ENCODE measurements at places on chromosomes 3 and 15.

- peak; percentile 9 for DNase-seq
Observed at GRCh38 chr3:152574461-152575079, 260.4 kb upstream of the P2RY1 start.

GRCh38 chr3:147493666-147494065 is 84.5 kb downstream of the ZIC1 start:
- DNase-seq, result no peak

DNA sequence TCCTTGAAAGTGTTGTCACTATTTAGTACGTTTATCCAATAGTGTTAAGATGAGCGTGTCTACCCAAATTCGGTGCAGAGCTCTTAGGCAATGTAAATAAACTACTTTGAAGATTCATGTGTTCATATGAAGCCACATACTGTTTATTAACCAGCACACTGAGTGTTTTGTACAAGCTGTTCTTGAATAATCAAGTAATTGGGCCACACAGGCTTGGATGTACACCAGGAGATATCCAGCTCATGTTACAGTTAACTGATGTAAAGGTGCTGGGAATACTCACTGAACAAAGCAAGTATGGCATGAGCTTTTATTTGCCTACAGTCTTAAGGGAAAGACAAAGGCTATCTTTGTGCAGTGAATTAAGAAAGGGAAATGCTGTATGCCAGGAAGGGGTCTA is 632 bp upstream of the DHX36 start:
- no peak for DNase-seq

DNA sequence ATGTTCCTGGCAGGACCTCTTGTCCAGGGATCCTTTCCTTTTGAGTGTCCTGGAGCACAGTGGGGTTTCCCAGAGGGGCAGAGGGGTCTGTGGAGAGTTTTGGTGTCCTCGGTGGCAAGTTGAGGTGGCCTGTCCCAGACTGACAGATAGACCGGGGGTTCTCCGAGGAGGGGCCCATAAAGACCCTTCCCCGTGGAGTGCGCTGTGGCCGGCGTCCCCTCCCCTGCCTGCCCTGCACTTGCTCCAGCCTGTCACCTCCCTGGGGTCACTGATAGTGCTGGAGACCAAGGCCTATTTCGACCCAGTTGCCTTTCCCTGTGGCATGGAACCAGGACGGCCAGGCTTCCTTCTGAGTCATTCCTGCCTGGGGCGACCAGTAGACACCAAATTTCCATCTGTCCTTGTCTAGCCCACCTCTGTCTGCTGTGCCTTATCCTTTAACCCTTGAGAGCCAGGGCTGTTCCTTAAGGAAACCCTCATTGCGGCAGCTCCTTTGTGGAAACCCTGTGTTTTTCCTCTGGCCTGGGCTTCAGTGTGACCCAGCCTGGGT is 2.9 kb downstream of the MUC4 start:
- no peak for DNase-seq

DNA sequence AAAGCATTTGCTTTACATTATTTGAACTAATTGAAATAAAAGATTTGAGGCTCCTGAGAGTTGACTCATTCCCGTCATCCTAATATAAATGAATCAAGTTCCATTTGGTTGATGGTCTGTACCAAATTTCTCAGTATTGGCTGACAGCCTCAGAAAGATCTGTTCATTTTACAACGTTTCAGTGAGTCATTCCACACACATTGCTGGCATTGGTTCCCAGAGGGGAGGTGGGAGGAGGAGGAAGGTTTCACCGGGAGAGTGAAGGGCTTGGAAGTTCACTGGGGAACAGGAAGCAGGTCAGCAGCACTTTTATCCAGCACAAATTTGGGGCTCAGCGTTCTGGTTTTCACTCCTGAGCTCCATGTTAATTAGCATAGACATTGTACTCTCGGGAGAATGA is 176.7 kb upstream of the CADPS start:
- DNase-seq, result peak; percentile 30

GRCh38 chr3:28268989-28269388 is 27.6 kb downstream of the CMC1 start:
- no peak for DNase-seq

GRCh38 chr3:34109846-34110245 is 311.4 kb downstream of the PDCD6IP start:
- no peak for DNase-seq

DNA sequence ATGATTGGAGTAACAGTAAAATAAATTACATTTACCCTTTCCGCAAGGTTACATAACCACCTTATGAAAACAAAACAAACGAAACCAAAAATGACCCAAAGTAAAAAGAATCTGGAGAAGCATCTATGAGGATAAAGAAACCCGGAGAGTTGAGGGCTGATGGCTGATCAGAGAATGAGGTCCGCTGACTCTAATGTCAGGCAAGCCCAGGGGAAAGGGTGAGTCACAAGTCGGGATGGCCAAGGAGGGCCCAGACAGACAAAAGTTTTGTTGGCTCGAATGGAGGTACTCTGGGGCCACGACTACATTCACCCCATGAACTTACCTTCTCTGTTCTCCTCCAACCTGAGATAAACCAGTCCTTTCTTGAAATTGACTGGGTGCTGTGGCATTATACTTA is 95.7 kb downstream of the RORA start:
- DNase-seq, result no peak

DNA sequence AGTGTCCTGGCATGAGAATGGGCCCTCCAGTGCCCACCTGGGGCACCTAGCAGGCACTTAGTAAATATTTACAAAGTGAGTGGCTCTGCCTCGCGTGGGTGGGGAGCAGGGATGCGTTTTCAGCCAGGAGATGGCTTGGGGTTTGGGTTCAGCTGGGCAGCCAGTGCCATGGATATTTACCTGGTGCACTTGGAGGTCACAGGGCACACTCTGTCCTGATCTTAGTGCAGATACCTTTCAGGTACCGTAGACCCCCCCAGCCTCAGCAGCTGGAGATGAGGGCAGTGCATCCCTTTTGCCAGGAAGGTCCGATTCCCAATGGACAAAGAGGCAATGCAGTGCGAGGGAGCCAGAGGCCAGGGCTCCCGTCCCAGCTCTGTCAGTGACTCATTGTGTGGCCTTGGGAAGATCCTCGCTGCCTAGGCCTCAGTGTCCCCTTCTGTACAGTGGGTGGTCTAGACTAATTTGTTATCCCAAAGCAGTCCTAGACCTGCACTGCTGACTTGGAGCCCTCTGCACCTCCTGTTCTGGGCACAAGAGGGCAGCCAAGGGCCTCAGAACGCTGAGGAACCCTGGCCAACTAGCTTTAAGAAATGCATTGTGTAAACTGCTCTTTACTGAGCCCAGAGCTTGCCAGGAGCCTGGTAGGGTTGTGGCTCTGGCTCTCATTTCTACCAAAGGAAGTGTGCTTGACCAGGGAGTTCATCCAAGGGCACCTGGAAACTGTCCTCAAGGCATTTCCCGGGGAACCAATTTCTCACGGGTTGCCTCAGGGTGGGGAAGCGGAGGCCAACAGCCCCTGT is 16.0 kb downstream of the HDAC11 start:
- peak; percentile 47 for DNase-seq

GRCh38 chr3:175357758-175358157 is 498.6 kb downstream of the NAALADL2 start:
- no peak for DNase-seq

- no peak for DNase-seq
Observed at GRCh38 chr3:101858464-101859030, 9.2 kb downstream of the NFKBIZ start.

DNA sequence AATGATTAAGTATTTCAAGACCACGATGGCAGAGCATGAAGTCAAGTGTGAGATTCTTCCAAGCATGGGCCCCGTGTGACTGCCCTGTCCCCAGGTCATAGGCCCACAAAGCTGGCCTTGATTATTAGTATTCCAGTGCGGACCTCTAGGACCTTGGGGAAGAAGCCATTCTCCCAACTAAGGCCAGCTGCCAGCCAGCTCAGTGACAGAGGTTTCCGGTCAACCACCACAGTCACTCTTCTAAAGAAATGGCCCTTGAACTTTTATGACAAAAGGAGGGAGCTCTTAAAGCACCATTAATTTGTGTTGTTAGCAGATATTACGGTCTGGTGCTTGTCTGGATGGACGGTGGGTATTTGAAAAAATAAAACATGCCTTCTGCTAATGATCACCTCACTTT is 28.0 kb downstream of the FAM3D start:
- no peak for DNase-seq

DNA sequence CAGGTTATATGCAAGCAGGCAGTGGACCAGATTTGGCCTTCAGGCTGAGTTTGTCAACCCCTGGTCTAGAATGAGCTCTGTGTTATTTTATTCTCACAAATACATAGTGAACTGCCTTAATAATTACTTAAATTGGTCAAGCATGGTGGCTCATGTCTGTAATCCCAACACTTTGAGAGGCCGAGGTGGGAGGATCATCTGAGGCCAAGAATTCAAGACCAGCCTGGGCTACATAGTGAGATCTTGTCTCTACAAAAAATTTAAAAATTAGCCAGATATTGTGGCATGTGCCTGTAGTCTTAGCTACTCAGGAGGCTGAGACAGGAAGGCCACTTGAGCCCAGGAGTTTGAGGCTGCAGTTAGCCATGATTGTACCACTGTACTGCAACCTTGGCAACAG is 15.0 kb downstream of the PLS1 start:
- DNase-seq, result no peak

GRCh38 chr3:31129241-31129640 is 234.8 kb upstream of the GADL1 start:
- DNase-seq, result no peak

DNA sequence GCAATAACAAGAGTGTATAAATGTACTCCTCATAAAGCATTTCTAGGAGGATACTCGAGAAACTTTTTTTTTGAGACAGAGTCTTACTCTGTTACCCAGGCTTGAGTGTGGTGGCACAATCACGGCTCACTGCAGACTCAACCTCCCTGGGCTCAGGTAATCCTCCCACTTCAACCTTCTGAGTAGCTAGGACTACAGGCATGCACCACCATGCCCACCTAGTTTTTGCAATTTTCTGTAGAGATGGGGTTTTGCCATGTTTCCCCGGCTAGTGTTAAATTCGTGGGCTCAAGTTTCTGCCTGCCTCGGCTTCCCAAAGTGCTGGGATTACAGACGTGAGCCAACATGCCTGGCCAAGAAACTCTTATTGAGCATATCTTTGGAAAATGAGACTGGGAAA is 59.1 kb upstream of the PHLDB2 start:
- no peak for DNase-seq

GRCh38 chr3:143643905-143644304 is 204.4 kb downstream of the SLC9A9 start:
- DNase-seq, result no peak

DNA sequence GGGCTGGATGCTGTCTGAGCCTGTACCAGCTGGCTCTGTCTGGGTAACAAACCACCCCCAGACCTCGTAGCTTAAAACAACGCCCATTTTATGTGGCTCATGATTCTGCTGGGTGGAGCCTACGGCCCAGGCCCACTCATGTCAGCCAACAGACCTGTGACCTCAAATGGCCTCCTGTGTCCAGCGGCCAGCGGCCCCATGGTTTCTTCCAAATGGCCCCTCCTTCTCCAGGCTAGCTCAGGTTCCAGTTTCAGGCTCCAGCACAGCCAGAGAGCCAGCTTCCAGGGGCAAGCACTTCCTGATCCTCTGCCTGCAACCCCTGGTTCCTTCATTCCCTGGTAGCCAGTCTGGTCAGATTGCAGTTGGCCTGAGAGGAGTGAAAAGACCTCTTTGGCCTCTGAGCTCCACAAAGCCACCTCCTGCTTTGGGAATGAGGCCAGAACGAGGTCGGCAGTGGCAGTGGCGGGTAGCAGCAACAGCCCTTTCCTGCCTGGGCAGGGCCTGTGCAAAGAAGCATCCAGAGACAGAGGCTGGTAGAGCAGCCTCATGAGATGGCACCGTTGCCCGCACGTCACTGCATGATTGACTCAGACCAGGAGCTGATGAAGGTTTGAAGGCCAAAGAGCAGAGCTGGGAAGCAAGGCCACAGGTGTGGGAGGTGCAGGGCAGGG is 21.0 kb upstream of the PLXNA1 start:
- DNase-seq, result no peak

- DNase-seq, result no peak
Observed at GRCh38 chr15:46872981-46873330, 844.3 kb upstream of the SEMA6D start.

- no peak for DNase-seq
Observed at GRCh38 chr15:43932907-43933306, 106.1 kb downstream of the WDR76 start.

- no peak for DNase-seq
Observed at GRCh38 chr3:43156812-43157455, 51.1 kb upstream of the POMGNT2 start.

- peak; percentile 2 for DNase-seq
Observed at GRCh38 chr3:165768680-165769079, 68.5 kb downstream of the BCHE start.

DNA sequence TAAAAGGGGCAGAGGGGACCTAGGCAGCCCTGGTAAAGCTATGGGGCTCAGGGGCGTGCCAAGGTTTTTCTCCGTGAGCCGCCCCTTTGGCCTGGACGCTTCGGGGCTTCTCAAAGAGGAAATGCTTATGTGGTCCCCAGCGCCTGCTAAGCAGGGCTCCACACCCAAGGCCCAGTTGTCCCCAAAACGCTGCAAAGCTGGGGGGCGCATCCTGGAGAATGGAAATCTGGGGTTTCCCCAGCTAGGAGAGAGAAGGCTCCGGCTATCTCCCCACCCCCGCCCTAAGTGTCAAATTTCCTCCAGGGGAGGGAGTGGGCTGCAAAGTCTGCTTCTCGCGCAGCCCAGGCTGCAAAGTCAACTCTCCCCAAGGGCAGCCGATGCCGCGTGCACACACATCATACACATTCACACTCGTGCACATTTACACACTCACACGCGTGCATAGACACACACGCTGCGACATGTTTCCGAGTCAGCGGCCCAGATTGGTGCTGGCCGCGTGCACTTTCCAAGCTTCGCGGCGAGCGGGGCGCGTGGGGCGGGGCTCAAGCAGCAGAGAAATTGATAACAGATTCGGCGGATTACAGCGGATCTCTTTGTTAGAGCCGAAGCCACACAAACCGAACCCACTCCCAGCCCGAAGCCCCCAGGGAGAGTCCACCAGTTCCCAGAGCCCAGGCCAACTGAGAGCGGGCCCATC is 4.5 kb downstream of the WNT5A start:
- DNase-seq, result no peak

GRCh38 chr3:134809427-134810051 is 14.5 kb downstream of the EPHB1 start:
- DNase-seq, result no peak

GRCh38 chr15:69737916-69738315 is 285.3 kb downstream of the RPLP1 start:
- no peak for DNase-seq

DNA sequence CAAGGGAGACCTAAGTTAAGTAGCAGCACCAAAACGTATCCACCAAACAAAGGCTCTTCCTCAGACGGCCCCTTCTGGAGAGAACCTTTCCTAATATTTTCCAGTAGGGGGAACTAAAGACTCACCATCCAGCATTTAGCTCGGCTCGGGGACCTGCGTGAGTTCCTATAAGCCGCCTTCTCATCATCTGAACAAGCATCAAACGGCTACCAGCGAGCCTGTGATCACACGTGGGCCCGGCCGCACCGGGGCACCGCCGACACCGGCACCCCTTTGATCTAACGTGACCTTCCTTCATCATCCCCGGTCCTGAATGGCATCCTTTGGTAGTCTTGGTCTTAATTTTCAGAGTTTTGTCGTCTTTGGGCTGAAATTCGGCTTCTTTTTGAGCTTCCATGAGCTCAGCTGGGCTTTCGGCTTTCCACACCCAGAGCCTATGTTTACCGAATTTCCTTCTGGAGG is 1.4 kb upstream of the ROBO2 start:
- peak; percentile 71 for DNase-seq

- DNase-seq, result no peak
Observed at GRCh38 chr3:179227349-179227748, 23.6 kb downstream of the KCNMB3 start.

GRCh38 chr15:100032358-100033085 is 299.3 kb upstream of the LYSMD4 start:
- no peak for DNase-seq

- DNase-seq, result no peak
Observed at GRCh38 chr3:147428754-147429153, 19.6 kb downstream of the ZIC1 start.

Measured in iPS DF 19.7 (cell line).